Left cardiac atrium (tissue), 4 donors: ENCODE measurements at places on chromosomes 11 and 22.

DNA sequence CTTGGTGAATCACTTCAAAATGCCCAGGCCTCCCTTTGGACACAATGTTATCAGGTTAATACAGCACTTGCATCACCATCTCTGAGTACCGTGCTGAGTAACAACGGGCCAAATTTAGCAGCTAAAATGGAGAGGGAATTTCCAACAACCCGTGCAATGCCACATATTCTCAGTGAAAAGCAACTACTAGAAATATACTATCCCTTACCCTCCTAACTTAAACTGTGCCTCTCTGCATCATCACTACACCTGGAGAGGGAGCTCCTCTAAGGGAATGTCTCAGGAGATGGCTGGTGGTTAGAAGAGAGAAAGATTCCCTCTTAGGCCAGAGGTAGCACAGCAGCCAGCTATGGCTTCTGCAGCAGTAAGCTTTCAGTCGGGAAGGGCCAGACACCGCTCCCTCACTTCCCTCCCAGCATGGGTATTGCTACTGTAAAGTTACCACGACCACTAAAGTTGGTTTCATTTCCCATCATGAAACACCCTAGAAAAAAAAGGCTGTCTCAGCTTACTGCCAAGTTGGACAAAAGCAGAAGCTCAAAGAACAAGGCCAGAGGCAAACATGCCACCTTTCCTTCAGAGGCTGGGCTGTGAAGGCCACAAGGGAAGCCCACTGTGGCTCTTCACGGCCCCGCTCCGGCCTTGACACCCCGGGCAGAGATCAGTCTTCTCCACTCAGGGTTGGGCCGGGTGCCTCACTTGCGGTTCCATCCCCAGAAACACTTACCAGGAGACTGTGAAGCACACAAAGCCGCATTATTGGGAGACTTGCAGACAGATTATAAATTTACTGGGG is 3.9 kb downstream of the MAML2 start:
- DNase-seq: peak; percentile 36

- no peak for DNase-seq
Measured at GRCh38 chr11:117716521-117717440, 80.2 kb downstream of the DSCAML1 start.

- no peak for DNase-seq
Measured at GRCh38 chr22:35337932-35338331, 38.2 kb downstream of the TOM1 start.

GRCh38 chr11:16154715-16155396 is 201.5 kb downstream of the SOX6 start:
- DNase-seq: no peak

DNA sequence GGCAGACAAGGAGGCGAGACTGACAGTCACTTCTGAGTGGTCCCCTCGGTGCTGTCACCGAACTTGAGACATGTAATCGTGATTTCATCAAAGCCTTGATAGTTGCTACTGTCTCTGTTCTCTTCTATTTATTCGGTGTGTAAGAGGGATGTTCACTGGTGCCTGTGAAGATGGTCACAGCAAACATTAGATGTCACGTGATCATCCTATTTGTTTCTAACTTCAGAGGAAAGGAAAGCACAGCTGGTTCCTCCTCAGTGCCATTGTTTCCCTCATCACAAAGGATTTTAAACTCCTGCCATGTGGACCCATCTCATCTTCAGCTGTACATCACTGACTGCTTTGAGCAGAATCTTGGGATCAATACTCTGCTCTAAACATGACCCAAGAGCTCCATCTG is 73.1 kb upstream of the CLMP start:
- DNase-seq: no peak

DNA sequence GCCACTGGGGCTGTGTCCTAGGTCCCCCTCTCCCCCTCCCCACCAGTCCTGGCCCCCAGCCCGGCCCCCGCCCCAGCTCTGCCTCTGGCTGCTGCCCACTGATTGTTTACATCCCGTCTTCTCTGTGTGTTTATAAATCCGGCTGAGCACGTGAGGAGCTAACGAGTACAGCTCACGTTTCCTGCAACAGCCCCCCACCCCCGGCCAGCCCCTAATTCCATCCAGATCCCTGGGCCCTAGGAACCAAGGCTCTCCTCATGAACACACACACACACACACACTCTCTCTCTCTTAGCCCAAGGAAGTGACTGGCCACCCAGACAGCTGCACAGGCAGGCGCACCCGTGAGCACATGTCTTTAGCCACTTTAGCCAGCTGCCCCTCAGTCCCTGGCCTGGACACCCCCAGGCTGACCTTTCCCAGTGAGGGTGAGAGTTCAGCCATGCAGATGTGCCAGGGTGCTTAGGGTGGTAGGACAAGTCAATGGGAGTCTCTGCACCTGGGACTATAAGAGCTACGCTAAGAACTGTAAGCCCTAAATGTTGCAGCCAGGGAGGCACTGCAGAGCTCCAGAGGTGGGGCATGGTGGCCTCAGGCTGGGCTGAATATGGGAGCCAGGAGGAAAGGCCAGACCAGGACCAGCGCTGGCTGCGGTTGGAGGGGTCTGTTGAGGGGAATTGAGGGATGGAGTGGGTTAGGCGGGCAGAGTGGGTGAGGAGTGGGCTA is 2.9 kb downstream of the CLCF1 start:
- DNase-seq: no peak

DNA sequence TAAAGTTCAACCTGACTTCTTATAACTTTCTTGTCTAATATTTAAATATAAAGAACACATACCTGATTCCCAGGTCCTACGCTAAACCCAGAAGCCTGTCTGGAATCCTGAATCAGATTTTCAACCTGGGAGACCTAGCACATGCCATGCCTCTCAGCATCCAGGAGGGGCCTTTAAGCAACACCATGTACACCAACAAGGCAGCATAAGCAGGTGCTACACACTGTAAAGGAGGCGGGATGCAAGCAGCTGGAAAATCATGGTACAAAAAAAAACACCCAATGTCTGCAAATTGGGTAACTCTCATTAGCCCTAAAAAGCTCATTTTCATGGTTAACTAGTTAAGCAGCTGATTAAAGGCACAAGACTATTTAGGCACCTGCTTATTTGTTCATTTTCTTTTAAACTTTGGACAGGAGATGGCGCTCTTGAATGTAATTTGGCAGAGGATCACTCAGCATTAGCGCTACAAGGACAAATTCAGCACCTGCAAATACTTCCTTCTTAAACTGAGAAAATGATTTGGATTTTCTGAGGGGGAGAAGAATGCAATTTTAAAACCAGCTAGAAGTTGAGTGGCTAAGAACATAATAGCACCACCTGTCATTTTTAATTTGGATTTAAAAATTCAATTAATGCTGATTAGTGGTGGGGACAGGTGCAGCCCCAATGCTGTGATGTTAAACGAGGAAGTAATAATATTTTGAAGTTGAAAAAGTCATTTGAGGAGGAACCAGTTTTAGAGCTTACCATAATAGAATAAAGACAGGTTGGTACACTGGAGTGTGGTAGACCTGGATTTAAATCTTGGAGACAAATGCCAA is 104.0 kb downstream of the FAR1 start:
- no peak for DNase-seq

DNA sequence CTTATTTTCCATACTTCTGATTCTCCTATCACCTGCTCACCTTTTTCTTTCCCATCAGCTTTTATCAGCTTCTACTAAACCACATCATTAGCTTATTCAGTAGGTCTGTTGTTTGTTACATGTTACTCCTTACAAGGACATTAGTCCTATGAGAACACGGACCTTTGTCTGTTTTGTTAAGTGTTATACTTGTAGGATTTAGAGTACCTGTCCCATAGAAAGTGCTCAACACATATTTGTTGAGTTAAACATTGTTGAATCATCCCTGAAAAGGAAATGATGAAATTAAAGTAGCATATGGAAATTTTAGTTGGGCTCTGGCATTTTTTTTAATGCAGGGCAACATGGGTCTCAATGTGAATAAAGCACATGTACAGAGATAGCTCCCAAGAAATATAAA is 222.1 kb upstream of the CARD18 start:
- DNase-seq: no peak

- DNase-seq: no peak
Measured at GRCh38 chr11:18374956-18375355, 19.4 kb upstream of the LDHA start.

DNA sequence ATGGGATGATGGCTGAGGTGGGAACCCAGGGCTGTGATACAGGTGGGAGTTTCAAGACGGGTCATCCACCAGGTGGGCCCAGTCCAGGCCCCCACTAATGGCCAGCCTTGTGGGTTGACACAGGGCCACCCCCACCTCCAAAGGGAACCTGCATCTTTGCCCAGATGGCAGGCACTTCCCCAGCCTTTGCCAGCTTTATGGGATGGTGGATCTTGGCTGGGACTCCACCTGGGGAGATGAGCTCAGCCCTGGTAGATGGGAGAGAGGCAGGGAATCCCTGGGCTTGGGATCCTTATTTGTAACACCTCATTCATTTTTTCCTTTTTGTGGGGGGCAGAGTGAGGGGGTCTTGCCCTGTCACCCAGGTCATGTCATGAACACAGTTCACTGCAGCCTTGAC is 33.4 kb downstream of the CD82 start:
- no peak for DNase-seq

DNA sequence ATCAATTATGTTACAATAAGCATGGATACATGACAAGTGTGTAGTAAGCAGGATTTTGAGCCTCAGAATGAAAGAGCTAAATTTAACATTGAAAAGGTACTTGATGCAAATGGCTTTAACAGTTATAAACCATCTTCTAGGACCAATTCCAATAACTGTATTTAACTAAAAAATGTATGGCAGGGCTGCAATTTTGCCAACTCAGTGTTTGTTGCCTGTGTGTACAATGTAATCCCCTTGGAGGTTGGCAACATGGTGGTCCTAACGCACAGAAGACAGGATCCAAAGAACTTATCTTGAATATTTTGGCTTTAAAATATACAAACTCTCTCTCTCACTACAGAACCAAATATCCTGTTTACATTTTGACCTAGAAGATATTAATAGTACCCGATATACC is 2314.1 kb downstream of the LRRC4C start:
- no peak for DNase-seq

- no peak for DNase-seq
Measured at GRCh38 chr11:11374358-11375148, 21.5 kb upstream of the CSNK2A3 start.

DNA sequence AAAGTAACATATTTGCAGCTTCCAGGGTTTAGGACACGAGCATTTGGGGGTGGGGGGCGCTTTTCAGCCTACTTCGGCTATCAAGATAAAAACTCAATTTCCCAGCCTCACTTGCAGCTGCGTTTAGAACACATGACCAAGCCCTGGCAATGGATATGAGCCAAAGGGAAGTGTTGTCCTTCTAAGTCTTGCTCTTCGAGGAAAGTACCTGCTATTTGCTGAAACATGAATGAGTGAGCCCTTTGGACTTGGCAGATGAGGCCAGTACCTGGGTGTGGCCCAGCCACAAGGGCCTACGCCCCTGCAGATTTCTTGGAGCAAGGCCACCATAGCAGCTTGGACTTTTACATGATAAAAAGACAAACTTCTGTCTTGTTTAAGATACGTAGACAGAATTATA is 60.2 kb upstream of the SORL1 start:
- DNase-seq: peak; percentile 31

DNA sequence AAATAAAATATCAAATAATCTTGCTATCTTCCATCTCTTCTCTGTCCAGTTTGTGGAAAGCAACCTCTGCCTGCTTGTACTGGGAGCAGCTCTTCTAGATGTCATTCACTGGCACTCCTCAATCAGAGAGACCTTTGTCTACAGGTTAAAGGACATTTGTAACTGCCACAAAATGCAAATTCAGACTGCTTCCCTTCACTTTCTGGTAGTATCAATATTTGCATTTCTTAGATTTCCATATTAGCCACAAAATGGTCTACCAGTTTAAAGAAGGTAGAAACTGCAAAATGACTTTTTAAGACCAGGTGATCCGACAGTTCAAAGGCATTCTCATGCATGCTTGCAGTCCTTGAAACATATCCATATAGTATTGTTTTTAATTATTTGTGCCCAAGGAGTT is 51.7 kb upstream of the RCN1 start:
- DNase-seq: no peak

DNA sequence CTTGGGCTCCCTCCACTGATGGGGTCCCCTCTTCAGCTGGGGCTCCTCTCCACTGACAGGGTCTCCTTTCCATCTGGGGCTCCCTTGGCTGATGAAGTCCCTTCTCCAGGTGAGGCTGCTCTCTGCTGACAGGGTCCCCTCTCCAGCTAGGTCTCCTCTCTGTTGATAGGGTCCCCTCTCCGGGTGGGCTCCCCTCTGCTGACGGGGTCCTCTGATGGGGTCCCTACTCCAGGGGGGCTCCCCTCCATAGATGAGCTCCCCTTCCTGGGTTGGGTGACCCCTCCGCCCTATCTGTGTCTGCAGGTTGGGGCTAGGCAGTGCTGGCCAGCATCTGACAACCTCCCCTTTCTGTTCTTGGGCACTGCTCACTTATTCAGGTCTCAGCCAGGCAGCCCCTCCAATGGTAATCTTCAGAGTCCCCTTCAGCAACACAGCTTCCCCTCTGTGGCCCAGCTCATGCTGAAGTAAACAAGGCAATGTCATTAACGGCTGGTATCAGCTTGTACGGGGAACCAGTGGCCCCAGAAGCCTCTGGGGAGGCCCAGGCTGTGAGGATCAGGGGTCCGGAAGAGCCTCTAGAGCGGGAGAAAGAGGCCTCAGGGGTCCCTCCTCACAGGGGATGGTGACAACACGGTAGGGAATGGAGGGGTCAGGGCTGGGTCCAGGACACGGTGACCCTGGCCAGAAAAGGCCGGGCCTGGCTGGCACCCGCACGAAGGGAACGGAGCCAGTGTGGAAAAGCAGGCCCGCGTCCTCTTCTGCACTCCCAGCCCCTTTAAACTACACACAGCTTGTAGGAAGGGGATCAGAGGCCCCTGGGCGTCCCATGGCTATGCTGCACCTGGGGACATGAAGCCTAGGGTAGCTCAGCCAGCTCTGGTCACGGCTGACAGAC is 9.6 kb upstream of the CD81 start:
- peak; percentile 7 for DNase-seq

DNA sequence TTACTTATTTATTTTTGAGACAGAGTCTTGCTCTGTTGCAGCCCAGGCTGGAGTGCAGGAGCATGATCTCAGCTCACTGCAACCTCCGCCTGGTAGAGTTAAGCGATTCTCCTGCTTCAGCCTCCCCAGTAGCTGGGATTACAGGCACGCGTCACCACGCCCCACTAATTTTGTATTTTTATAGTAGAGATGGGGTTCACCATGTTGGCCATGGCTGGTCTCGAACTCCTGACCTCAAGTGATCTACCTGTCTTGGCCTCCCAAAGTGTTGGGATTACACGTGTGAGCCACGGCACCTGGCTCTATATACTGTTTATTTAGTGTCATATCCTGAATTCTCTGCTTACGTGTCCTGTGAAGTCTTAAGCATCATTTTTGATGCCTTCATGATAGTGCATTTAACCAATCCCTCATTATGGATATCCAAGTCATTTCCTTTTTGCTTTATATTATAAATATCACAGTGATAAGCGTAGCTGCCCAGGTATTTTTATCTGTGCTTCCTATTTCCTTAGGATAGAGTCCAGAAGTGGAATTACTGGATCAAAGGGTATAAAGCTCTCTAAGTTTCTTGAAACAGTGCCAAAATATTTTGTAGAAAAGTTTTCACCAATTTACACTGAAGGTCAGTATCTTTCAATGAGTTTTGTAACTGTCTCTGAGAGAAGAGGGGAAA is 871 bp upstream of the SIDT2 start:
- DNase-seq: no peak
